CD4-positive, alpha-beta T cell treated with Interferon gamma for 1 hour (primary cell): ENCODE measurements at places on chromosomes 16 and 17.

DNA sequence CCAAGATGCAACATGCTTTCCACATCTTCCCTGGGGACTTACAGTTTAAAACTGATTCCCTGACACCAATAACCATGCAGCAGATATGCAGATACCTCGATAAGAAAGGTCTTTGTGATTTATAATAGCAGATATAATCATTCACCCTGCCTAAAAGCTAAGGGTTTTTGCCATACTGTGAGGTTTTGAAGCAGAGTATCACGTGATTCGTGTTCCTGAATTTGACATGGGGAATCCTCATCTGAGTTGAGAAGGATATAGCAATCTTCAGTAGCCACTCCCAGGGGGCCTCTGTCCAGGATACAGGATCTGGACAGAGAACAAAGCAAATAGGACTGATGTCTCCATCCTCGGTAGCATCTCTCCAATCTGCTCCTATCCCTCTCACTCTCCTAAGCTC, 79.1 kb upstream of the SDK2 start:
- no peak for DNase-seq

- no peak for DNase-seq
Measured at GRCh38 chr17:55040611-55041010, 72.0 kb downstream of the STXBP4 start.

DNA sequence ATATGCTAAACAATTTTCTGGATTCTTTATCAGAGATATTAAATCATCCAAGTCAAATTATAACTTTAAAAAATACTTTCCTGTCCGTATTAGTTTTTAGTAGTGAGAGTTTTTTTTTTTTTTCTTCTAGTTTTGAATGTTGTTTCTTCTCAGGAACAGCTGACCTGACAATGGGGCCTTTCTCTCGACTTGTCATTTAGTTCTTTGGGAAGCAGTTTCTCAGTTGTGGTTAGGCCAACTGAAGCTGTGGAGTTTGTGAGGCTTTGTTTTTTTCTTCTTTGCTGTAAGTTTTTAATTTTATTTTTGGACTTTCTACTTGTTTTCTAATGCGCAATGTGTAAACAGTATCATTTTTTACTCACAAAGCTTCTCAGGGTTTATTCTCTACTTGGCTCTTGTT, 140.8 kb downstream of the FTO start:
- DNase-seq: no peak

DNA sequence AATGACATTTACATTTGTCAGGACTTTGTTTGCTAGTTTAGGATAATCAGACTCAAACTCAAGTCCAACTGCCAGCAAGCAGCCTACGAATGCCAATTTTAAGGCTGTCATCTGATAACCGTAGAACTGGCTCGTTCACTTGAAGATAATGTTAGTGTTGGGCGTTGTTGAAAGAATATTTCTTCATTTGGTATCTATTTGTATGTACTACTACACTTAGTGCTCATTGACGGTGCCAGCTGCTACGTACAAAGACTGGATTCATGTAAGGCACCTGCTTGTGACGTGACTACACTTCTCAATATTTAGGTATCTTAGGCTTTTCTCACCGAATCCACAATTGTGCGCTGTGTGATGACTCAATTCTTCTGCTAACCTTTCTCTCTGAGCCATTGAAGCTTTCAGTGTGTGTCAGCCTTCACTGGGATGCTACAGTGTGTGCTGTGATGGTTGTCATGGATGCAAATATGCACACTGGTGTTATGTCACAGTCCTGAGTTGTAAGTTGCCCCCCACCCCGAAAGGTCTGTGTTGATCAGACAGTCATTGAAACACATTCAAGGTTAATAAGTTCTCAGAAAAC, 5.7 kb downstream of the ATP2C2 start:
- DNase-seq: no peak

DNA sequence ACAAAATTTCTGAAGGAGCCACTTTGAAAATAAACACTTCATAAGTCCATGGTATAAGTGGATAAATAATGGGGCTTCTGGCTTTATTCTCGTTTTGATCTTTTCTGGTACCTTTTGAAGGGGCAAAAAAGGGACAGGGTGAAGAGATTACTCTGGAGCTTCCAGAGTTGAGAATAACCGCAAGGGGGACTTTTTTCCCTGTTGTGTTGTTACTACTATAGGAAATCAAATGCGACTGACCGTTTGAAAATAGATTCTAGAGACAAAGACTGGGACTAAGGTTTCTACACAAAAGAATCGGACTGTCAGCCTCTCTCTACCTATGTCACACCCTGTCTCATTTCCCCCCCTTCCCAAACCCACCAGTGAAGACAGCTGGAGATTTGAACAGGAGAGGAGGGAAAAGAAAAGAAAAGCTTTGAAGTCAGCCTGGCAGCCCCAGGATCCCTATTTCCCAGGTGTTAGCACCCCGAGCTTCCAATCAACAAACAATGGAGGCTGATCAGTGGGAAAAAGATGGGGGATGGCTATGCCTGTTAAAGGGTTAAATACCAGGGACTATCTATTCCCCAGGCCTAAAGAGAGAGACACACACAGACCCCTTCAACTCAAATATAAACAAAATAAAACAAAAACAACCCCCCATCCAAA, 8.4 kb downstream of the HOXB4 start:
- DNase-seq: no peak
